ENCODE measurements at places on chromosomes 4 and X.

GRCh38 chr4:190017357-190018200 is 9.5 kb downstream of the FRG2 start:
- no peak for DNase-seq

DNA sequence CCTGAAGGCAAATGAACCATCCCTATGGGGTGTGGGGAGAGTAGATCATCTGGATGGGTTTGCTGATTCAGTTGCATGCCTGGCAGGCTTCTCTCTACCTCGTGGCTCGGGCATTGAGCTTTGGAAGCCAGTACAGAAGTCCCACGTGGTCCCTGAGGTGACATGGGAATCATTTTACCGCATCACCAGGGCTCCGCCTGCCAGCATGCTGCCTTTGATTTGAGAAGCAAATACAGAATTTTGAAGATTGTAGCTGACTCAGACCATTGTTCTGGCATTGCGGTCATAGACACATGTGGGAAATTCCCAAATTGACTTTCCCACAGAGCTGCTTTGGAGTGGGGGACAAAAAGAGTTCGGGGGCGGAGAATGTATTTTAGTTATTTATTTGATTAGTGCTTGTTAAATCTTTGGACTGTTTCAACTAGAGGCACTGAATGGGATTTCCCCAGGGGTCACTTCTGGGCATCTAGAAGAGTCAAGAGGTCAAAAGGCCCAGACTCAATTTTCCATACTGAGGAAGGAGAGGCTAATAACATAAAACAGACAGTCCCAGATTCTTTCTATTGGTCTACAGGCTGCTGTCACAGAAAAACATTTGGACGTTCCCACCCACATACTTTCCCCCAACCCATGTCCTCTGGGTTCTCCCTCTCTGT is 79.3 kb downstream of the NHSL2 start:
- peak; percentile 51 for DNase-seq

- DNase-seq, result no peak
Observed at GRCh38 chr4:52317981-52318380, 266.9 kb downstream of the SPATA18 start.

DNA sequence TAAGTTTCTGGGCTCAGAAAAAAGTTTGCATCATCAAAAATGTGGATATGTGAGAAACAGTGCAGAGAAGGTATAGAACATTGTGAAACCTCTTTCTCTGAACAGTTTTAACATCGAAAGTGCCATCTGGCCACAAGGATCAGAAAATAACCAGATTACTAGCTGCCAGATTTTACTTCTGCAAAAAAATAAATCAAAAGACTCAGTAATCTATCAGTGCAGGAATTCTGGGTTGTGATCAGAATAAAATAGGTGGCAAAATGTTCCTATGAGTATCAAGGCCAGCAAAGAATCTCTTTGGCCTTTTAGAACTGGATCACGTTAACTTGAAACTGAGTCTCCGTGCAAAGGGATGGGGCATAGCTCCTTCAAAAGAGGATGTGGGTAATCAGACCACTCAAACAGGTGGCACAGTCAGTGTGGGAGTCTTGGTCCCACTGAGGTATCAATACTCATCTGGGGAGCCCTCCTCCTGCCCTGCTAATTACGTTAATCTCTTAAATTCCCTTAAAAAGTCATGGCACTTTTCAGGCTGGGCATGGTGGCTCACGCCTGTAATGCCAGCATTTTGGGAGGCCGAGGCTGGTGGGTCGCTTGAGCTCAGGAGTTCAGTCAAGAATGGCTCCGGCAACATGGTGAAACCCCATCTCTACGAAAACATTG is 26.7 kb upstream of the RBM47 start:
- DNase-seq, result no peak

DNA sequence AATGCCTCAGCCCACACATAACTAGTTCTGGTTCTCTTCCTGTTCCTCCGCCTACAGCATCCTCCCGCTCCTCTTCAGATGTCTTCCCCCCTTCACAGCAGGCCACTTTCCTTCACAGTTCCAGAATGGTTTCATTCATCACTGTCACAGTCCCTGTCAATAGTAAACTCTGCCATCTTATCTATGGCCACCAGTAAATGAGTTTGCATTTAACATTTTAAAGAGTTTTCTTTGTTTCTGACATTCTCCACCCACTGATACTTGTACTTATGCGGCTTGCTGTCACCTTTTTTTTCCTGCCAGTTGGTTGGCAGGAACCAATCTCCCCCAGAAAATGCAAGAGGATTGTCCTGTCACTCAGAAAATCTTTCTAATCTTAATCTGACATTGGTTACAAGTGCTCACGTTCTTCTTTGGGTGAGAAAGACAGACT is 114.1 kb downstream of the GLUD2 start:
- DNase-seq, result no peak

DNA sequence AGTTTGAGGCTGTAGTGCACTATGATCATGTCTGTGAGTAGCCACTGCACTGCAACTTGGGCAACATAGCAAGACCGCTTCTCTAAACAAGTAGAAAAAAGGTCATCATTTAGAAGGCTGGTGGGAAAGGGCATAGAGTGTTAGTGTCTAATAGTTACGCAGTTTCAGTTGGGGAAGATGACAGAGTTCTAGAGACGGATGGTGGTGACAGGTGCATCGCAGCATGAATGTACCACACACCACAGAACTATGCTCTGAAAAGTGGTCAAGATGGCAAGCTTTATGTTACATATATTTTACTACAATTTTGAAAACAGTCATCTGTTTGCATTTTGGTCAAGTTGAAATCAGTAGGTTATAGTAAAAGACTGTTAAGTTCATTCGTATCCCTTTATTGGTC is 23.7 kb upstream of the CLDN34 start:
- DNase-seq, result no peak

DNA sequence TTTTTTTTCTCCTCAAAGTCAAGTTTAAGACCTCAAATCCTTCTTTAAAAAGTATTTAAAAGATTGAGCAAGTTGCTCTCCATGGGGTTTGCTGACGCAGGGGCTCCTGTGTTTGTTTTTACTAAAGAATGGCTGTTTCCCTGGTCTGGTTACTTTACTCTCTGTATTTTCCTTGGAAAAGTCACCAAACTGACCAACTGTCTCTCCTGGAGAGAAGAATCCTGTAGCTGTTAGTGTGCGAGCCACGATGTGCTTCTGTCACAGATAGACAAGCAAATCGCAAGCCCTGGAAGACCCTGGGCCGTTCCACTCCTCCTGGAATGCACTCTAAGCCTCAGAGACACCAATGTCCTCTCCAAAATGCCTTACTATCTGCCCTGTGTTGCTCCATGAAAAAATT is 212.1 kb downstream of the CHIC2 start:
- DNase-seq, result no peak

GRCh38 chr4:109044431-109044830 is 258.0 kb downstream of the COL25A1 start:
- no peak for DNase-seq

- DNase-seq, result no peak
Observed at GRCh38 chr4:124025000-124025399, 628.4 kb downstream of the SPRY1 start.

DNA sequence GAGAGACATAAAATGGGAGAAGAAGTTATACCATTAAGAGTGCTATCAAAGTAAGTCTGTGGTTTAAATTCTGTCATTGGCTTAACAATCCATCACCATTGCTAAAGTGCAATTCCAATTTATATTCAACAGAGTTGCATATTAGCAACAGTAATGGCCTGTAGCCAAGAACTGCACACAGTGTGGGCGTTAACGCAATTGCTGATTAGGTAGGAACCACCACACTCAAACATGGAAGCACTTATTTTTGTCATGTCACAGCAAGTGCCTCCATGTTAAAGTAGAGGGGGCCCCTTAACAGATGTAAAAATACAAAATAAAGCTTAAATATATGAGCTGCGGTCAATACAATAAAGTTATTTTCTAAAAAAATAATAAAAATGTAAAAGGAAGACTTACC is 10.8 kb downstream of the LARP7 start:
- DNase-seq, result no peak

DNA sequence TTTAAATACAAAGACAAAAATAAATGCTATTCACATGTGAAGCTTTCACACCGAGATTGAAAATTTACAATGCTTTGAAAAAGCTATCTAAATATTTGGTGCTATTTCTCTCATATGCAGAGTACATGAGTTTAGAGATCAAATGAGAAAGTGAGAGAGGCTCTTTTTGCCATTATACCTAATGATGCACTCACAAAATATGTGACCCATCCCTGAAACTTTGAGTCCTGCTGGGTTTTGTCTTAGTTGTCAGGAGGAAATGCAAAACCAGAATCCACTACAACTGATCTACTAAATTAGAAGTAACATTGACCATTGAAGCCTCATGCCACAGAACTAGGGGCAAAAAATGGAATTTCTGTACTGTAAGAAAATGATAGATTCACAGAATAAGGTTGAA is 251.7 kb downstream of the MAPK10 start:
- DNase-seq, result no peak

- no peak for DNase-seq
Observed at GRCh38 chr4:128512161-128512560, 224.5 kb upstream of the PGRMC2 start.

- no peak for DNase-seq
Observed at GRCh38 chr4:56803471-56803870, 18.0 kb downstream of the SPINK2 start.

- DNase-seq, result no peak
Observed at GRCh38 chr4:21450331-21450730, 498.2 kb downstream of the KCNIP4 start.

GRCh38 chrX:40996886-40997530 is 88.2 kb upstream of the USP9X start:
- DNase-seq, result peak; percentile 27

DNA sequence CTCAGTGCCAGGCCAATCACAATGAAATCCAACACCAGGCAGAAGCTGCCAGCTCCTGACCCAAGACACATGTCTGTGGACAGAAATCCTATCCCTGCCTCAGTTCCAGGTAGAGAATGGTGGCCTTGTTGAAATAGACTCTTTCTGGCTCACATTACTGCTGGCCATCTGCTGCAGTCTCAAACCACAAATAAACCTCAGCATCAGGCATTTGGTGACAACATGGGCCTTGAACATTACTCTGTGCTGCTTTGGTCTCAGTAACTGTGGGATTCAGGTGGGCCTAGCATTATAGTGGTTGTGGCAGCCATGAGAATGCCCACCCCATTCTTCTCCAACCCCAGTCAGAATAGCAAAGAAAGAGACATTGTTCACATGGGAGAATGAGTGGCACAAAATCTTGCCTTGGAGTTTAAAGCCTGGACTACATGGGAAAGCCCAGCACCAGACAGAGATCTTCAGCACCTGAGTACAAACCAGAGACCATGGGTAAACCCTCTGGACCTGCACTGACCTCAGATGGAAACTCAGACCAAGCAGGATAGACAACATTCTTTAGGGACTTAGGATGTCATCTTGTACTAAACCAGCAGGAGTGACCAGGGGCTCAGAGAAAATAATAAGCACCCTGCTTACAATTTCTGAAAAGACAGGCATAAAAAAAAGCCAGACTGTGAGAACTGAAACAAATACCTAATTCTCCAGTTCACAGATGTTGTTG is 50.4 kb upstream of the TRAM1L1 start:
- no peak for DNase-seq

DNA sequence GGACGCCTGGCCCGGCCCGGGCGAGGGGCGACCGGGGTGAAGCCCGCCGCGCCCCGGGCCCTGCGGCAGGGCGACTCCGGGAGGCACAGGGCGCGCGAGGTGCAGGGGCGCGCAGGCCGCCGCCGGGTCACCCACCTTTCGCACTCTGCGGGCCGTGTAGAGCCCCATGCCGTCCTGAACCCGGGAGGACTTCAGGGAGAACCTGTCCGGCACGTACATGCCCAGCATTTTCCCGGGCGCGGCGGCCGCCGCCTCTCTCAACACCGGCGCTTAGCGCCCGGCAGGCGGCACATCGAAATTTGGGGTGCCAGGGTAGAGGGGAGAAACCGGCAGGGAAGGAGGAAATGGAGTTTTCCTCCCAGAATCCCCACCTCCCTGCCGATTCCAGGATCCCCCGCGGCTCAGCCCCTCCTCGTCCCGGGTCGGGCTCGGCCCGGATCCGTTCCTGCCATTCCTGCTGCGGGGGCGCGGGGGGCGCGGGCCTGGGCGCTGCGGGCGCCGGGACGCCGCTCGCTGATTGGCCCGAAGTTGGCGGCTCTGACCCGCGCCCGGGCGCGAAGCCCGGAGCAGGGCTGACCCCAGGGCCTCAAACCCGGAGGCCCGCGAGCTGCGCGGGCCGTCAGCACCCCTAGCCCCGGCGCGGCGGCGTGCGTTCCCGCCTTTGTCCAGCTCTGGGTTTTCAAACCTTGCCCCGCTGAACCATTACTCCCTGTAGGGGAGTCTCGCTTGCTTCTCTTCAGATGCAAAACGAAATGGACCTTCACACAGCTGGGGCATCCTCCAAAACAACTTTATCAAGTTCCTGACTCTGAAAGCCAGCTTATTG is at the start of gene PRDM5:
PRDM5 (minus strand) TSS at position 346 of the 826 bp plus-strand sequence; CDS start at position 228, 118 bp downstream.
- no peak for DNase-seq

GRCh38 chr4:127441571-127441970 is 191.2 kb upstream of the INTU start:
- no peak for DNase-seq

GRCh38 chr4:1731180-1731579 is 9.9 kb downstream of the TACC3 start:
- no peak for DNase-seq

GRCh38 chr4:139833151-139833910 is 167.7 kb downstream of the MGST2 start:
- no peak for DNase-seq

GRCh38 chr4:48247878-48248558 is 21.6 kb downstream of the TEC start:
- no peak for DNase-seq

DNA sequence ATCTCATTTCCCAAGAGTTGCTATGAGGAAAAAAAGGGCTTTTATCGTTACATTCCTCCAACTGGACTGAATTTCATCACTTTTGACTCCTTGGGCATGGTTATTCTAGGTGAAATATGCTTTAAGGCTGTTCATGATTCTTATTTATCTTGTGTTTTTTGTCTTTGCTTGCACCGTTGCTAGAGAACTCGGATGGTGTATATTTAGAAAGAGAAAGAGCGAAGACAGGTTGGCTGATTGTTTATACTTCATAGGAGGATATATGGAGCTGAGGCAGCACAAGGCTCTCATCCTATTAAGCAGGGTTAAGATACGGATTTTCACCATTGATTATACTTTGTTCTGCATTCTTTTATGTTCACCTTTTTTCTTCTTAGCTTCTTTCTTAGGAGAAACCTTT is 94.9 kb upstream of the GEMIN8 start:
- no peak for DNase-seq

All from gastrocnemius medialis (tissue), 4 donors.